ENCODE measurements at places on chromosomes 7 and 10.

DNA sequence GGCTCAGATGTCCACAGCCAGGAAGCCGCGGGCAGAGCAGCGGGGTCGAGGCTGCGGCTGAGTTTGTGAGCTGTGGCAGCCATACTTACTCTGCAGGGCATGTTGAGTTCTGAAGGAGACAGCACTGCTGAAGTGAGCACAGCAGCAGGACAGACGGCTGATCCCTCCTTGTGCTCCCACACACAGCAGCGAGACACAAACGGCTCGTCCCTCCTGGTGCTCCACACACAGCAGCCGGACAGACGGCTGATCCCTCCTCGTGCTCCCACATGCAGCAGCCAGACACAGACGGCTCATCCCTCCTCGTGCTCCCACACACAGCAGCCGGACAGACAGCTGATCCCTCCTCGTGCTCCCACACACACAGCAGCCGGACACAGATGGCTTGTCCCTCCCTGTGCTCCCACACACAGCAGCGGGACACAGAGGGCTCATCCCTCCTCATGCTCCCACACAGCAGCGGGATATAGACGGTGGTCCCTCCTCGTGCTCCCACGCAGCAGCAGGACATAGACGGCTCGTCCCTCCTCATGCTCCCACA is 305.1 kb downstream of the PTPRN2 start:
- DNase-seq = no peak

DNA sequence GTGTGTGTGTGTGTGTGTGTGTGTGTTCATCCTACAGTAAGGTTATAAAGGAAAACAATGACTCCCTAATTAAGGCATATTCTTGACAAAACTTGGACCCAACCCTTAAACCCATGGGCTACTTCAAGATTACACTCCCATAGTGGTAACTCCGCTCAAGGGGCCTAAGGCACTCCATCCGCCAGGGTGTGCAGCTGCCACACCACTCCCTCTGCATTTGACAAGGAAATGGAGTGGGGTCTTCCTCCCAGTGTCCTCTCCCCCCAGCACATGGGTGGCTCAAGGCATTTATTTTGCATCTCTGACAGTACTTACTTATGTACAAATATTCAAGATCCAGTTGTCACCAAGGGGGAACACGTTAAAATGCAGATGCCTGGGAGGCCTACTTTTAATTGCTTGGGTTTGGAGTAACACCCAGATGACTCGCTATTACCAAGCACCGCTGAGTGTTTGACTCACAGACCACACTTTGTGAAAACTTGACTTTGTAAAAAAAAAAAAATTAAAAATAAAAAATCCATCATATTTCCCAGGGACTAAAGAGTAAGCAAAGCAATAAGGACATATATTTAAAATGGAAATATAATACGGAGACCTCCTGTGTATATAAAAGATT is 53.0 kb upstream of the AGR3 start:
- DNase-seq = no peak

DNA sequence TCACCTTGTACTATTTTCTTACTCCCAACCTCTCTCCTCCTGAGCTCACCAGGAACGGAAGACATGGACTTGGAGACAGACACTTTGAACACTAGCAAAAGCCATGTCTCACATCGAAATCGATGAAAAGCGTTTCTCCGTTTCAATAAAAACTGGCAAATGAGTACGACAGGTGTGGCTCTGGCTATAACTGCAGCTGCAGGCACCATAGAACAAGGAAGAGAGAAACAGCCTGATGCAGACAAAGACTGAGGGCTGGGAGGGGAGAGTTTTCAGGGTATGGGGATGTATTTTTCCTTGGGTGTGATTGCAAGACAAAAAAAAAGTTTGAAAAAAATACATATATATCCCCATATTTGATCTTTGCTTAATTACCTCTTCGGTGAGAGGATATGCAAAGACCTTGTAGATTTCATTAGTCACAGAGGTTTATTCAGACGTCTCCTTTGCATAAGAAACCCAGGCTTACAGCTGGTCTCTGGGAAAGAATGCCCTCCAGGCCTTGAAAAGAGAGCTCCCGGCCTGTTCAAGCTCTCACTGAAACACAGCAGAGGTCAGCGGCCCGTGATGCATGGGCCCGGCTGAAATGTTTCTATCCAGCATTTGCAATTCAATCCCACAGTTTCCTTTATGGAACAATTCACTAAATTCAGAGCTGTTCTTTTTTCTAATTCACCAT is 63.1 kb downstream of the TLL2 start:
- DNase-seq = no peak

DNA sequence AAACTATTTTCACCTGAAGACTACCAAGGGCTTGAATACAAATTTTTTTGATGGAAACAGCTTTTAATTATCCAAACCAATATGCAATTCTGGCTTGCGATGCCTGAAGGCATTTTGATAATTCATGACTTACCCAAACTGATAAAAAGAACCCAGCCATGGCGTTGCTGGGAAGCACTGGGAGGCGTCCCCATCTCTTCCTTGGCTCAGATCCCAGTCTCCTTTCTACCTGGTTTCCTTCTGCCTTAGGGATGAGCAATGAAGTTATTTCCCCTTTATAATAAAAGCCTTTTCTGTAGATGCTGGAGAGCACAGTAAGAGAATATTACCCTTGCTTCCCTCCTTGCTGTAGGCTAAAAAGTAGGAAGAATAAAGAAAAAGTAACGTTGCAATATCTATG is 129.1 kb upstream of the ANK3 start:
- no peak for DNase-seq

DNA sequence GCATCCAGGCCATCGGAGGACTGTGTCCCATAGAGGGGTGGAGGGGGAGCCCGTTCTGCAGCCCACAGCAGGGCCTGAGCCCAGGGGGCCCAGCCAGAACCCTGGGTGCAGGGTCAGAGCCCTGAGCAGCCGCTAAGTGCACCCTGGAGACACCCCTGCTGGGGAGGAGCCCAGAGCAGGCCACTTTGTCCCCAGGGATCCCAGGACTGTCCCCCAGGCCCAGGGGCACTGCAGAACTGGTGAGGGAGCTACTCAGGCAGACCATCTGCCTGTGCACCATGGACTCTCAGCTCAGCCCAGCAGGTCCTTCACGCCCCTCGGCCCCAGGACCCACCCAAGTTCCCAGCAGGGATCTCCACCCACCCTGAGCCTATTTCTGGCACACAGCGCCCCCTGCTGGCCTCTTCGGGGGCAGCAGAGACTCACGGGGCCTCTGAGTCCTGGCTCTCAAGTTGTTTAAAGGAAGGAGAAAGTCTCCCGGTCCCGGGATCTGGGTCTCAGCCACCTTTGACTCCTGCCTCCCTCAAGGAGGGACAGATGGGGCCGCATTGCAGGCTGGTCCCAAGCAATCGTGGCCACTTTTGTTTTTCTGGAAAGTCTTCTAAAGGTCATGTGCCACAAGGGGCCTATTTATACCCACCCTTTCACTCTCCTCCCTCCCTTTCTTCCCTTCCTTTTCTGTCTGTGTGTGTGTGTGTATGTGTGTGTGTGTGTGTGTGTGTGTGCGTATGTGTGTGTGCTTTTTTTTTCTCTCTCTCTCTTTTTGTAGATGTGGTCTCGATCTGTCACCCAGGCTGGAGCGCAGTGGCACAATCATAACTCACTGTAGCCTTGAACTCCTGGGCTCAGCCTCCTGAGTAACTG is 90.3 kb downstream of the MYL10 start:
- peak; percentile 91 for DNase-seq

DNA sequence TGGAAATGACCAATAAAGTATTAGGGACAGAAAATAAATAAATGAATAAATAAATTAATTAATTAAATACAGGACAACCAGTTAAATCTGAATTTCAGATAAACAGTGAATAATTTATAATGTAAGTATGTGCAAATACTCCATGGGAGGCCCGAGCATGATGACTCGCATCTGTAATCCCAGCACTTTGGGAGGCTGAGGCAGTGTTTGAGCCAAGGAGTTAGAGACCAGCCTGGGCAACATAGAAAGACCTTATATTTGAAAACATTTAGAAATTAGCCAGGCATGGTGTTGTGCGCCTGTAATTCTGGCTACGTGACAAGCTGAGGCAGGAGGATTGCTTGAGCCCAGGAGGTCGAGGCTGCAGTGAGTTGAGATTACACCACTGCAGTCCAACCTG is 123.7 kb downstream of the CUL2 start:
- DNase-seq = no peak

DNA sequence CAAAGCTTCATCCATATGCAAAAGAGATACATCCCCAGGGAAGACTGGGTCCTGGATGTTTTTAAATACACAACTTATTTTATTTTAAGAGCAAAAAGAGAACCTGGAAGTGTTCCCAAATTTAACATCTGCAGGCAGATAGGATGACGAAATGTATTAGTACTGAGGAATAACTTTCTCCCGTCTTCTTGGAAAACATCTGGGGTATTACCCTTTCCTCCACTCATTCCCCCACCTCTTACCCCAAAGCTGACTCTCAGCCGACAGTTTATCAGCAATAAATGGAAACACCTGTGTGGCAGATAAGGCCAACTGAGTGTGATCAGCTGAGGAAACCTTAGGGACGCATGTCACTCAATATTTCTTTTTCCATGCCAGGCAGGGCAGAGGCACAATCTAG is 435.6 kb upstream of the NPVF start:
- no peak for DNase-seq

DNA sequence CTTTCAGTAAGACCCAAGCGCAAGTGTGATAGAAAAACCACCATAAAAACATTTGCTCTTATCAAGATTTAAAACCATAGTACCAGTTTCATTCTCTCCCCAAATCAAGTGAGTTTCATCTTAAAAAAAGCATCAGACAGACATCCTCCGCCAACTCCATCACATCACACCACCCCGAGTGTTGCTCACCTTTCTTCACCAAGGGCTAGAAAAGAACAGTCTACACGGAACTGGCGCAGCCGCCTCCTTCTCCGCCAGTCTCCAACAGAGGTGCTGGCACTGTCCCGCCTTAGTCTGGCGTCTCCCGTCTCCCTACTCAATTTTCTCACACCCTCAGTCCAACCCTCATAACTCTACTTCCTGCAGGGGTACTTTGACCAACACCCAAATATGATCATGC is 46.9 kb upstream of the WIPI2 start:
- no peak for DNase-seq

DNA sequence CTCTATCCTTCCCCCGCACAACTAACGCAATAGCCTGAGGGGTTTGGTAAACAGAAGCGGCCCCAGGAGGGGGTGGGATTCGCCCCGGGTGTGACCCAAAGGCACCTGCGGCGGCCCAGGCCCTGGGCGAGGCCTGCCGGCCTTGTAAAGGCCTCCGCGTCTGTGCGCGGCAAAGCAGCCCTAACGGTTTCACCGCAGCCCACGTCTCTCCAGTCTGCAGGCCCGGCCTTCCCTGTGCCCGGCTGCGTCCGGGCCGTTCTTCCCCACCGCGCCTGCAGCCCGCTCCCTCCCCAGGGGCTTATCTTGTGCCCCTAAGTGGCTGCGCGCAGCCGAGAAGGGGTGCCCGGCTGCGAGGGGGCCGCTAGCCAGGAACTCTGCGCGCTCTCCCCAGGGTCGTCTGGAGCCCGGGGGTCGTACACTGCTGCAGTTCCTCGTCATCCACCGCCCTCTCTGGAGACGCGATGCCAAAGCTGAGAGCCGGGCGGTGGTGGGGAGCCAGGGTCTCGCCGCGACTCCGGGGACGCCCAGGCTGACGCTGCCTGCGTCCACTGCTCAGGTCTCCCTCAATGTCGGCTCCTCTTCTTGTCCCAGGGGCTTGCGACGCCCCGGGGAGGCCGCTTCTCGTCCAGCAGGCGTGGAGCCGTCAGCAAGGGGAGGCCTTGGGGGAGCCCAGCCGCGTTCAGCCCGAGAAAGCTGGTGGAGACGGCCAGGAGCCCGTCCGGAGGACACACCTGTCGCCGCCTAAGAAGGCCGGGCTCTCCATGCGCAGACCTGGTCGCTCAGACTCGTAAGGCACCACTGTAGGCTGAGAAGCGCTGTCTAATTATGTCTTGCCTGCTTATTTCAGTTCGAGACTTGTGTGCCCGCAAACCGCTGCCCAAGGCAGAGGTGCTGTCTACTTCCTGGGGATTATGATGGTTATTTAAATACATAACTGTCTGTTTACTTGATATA is 132.3 kb downstream of the SPAG6 start:
- DNase-seq = no peak

DNA sequence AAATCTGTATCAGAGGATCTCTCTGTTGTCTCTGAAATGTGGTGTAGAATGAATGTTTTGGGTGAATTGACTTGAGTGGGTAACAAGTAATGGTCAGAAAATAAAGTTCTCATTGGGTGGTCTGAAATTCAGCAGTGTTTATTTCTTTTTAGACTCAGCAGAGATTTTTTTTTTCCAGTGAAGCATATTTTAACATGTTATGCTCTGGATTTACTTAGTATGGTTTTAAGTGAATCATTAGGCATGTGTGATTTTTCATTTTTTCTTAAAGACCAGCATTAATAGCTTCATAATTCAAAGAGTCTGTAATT is 63.5 kb downstream of the REEP3 start:
- DNase-seq = no peak

DNA sequence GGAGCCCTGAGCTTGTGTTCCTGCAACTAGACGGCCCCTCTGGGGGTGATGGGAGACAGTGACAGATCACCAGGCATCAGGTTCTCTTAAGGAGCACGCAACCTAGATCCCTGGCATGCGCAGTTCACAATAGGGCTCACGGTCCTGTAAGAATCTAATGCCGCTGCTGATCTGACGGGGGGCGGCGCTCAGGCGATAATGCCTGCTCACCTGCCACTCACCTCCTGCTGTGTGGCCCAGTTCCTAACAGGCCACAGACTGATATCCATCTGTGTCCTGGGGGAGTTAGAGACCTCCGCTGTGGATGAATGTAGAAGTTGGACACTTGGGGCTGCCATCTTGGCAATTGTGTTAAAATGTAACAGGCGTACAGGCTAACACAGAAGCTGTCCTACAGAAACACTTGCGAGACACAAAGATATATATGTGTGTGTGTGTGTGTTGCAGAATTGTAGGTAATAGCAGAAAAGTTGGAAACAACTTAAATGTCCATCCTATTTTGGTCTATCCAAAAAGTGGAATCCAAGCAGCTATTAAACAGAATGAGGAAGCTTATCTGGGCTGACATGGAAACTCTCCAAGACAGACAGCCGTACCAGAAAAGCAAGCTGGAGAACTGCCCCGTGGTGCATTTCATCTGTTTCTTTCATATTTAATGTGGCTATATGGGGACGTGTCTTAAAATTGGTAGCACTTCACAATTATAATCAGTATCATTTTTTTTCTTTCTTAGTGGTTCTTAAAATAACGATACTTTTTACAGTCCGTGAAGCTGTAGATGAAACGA is 82.8 kb downstream of the MKI67 start:
- no peak for DNase-seq

DNA sequence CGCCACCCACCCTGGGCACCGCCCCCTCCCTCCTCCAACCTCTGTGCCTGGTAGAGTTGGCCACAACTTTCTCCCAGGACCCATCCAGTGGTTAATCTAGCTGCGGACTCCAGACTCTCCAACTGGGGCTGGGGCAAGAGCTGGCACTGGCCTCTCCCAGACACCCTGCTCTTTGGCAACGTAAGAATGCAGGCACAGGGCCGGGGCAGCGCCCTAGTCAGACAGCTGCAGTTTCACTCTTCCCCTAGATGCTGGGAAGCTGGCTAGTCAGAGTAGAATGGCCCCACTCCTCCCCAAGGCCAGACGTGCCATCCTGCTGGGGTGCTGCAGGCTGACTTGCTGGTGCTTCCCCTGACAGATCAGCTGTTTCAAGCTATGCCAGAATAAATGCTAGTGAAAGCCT is 22.1 kb downstream of the HSPA12A start:
- DNase-seq = no peak

GRCh38 chr10:125123476-125124114 is 36.8 kb downstream of the CTBP2 start:
- peak; percentile 44 for DNase-seq
